ENCODE measurements at places on chromosomes 2 and 18.

DNA sequence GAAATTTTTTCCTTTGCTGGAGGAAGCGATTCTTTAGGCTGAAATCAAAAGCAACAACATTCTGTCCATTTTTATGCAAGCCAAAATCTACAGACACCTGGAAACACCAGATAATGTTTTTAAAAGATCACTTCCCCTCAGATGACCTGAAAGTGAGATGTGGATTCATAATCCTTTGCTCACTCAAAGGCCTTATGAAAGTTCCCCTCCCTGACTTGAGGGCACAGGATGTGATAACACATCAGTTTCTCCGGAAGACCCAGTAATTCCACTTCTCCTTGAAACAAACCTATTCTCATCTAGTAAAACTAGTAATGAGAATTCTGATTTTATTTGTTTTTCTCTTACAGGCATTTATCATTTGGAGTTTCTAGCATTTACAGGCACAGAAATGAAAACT, 218.3 kb upstream of the RND3 start:
- no peak for DNase-seq

DNA sequence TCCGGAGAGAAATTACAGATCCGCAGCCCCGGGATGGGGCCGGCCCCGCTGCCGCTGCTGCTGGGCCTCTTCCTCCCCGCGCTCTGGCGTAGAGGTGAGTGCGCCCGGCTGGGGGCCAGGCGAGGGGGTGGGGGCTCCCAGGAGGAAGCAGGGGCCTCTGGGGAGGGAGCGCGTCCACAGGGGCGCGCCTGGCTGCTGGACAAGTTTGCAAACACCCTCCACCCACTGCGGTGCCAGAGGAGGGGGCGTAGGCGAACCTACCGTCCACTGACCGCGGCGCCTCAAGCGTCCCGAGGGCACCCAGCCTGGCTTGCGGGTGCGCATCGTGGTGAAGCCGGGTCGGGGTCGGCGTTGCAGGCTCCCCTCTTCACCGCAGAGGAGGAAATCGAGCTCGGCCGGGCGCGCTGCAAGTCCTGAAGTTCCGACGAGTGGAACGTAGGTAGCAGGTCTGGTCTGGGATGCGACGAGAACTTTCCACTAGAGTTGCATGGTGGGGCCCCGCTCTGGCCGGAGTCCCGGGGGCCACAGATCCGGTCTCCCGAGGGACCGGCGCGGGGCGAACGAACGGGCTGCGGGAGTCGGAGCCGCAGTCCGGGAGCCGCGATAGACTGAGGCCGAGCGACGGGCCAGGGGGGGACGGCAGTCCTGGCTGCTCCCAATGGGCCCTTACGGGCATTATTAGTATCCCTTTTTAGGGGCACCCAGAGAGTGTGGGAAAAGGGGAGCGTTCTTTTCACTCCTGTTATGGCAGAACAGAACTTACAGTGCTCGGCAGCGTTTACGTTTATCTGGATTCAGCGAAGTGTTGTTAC, 502 bp downstream of the MERTK start:
- no peak for DNase-seq

- DNase-seq: no peak
Measured at GRCh38 chr2:62383846-62384245, 122.1 kb downstream of the TMEM17 start.

- DNase-seq: no peak
Measured at GRCh38 chr2:167925758-167926157, 321.6 kb downstream of the STK39 start.

GRCh38 chr2:168594778-168595177, 138.7 kb downstream of the CERS6 start:
- DNase-seq: no peak

DNA sequence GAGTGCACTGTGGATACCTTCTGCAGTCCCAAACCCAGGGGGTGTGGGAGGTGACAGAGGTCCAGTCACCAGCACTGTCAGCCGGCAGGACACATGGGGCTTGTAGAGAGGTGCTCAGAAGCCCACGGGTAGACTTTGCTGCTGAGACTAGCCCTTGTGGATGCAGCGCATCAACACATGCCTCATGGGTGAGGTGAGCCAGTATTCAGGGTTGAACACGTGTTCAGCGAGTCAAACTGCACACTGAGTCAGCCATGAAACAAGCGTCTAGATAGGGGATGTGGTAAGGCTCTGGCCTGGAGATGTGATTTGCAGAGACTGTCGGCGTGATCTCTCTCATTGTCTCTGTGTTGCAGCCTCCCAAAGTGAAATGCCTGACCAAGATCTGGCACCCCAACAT, 35.8 kb upstream of the SCLY start:
- no peak for DNase-seq

DNA sequence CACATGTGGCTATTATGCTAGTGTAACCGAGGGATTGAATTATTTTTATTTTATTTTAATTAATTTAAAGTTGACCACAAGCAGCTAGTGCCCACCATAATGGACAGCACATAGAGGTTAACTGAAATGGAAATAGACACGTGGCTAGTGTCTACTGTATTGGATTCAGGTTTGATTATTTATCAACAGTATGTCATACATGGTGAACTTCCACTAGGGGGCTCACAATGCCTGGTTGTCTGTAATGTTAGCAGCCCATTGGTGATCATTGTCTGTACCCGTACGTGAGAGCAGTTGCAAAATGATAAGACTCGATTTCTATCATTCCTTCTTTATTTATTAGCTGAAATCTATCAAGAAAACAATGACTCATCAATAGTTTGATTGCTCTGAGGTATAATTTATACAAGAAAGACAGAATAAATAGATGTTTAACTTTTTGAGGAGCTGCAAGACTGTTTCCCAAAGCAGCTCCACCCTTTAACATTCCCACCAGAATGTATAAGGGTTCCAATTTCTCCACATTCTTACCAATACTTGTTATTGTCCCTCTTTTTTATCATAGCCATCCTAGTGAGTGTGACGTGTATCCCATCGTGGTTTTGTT, 76.5 kb downstream of the CYBRD1 start:
- DNase-seq: peak; percentile 16

- DNase-seq: no peak
Measured at GRCh38 chr2:166805753-166806152, 82.5 kb upstream of the XIRP2 start.

- no peak for DNase-seq
Measured at GRCh38 chr2:74815941-74816340, 18.0 kb upstream of the HK2 start.

- no peak for DNase-seq
Measured at GRCh38 chr2:9809448-9810088, 33.7 kb upstream of the TAF1B start.

- DNase-seq: no peak
Measured at GRCh38 chr2:75503048-75503607, 57.6 kb downstream of the EVA1A start.

DNA sequence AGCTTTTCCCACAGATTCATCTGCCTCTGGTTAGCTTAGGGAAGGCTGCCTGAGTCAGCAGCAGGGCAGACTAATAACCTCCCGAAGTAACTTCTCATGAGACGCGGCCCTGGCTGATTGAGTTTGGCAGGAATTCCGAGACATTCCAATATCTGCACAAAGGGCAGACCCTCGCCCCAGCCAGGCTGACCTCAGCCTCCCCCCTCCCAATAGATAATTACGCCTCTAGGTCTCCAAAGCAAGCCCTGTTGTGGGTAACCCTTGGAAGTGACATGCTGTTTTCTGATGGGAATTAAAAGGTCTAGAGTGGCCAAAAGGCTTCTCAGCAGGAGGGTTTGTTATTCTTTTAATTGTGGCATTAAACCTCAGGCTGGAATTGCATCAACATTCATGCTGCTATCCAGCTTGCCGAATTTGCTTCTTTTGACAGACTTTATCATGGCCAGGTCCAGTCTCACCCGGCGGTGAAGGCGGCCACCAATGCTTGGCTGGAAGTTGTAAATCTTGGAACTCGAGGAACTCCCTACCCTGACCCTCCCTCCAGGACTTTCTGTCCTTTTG, 98.0 kb upstream of the SLC14A2 start:
- DNase-seq: no peak

GRCh38 chr2:174635015-174635593, 37.5 kb upstream of the WIPF1 start:
- DNase-seq: no peak

GRCh38 chr2:151459358-151459757, 49.7 kb downstream of the RIF1 start:
- DNase-seq: no peak

- no peak for DNase-seq
Measured at GRCh38 chr2:227782804-227783203, 30.8 kb upstream of the CCL20 start.

GRCh38 chr2:38138419-38138818, 62.5 kb upstream of the CYP1B1 start:
- DNase-seq: no peak

- DNase-seq: no peak
Measured at GRCh38 chr2:62794791-62795190, 89.3 kb downstream of the EHBP1 start.

- no peak for DNase-seq
Measured at GRCh38 chr2:73218298-73218697, 4.3 kb downstream of the SMYD5 start.

DNA sequence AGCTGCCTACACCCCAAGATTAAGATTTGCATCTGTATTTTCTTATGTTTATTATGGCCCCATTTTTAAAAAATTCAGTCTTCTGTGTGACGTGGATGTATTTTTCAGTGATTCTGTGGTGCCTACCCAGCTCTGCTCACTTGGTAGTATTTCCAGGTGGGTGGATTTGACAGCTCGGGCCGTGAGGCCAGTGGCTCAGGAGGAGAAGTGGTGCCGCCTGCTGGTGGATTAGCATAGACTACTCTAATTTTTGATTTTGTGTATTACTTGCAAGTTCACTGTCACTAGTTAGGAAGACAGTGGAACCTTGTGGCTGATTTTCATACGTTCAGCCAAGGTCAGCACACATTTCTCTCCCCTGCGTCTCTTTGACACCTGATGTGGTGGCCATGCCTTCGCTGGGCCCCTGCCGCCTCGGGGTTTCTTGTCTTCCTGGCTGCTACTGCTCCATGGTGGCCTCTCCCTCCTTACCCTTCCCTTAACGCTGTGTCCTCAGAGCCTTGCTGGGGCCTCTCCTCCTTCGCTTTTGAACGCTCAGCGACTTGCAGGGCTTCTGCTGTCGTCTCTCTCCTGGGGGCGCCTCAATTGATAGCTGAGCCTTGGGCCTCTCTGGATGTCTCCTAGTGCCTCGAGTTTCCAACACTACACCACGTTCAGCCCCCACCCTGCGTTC, 89.4 kb downstream of the DGKD start:
- DNase-seq: peak; percentile 77
